ENCODE measurements at places on chromosomes 11 and 22.

DNA sequence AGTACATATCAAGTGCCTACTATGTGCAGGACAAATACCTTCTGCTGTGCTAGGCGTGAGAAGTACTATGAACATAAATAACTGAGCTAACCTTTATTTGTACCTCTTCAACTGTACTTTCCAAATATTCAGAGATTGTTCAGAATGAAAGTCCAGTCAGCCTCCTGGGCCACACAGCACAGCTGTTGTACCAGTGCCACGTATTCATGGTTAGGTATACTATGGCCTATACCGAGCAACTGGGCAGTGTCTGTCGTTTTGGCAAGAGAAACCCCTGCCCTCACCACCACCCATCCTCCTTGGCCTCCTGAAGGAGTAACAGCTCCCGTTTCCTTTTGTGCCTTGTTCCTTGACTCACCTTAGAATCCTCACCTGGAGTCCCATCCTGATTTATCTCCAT is 53.0 kb downstream of the RASSF10 start:
- H3K4me3 ChIP-seq: no peak overlapping the region
- no peak overlapping the region for H3K27ac ChIP-seq
- H3K4me1 ChIP-seq: no peaks in the 10 kb centered on the region
- DNase-seq: no peak

GRCh38 chr11:71548120-71548519 is at the start of gene KRTAP5-9:
Gene KRTAP5-9, plus strand, starts transcription at chr11:71548420. Its CDS starts 238 bp downstream, at chr11:71548658.
- no peaks in the 10 kb centered on the region for H3K27me3 ChIP-seq
- no peaks in the 10 kb centered on the region for H3K4me1 ChIP-seq
- no peak within 1 kb of the TSS for H3K27ac ChIP-seq
- H3K4me3 ChIP-seq: no peak within 1 kb of the TSS

DNA sequence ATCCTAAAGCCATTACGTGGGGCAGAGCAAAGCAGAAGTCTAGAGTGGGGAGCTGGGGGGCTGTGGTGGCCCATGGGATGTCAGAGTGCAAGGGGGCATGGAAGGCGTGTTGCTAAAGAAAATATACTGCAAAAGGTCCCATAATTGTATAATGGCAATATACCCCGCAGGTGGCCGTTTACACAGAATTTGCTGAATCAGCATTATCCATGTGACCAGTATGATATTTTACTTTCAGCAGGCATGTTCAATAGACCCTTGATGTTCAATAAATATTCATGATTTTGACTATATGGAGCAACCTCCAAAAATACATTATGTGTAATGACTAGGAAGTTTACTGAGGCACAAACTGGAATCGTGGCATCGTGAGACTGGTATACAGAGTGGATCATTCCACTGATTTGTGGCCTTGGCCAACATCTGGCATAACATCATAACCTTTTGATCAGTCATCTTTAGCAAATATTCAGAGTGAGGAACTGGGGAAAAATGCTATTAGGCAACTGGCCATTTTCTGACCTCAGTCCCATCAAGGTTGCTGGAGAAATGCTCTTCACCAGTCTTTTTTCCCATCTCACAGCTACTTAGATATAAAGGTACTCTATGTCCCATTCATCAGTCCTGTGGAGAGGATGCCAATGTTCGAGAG is 29.3 kb upstream of the PPP2R1B start:
- no peak overlapping the region for H3K4me3 ChIP-seq
- DNase-seq: no peak
- H3K36me3 ChIP-seq: no peaks in the 10 kb centered on the region
- H3K27ac ChIP-seq: no peak overlapping the region
- no peaks in the 10 kb centered on the region for H3K27me3 ChIP-seq
- no peaks in the 10 kb centered on the region for H3K4me1 ChIP-seq

DNA sequence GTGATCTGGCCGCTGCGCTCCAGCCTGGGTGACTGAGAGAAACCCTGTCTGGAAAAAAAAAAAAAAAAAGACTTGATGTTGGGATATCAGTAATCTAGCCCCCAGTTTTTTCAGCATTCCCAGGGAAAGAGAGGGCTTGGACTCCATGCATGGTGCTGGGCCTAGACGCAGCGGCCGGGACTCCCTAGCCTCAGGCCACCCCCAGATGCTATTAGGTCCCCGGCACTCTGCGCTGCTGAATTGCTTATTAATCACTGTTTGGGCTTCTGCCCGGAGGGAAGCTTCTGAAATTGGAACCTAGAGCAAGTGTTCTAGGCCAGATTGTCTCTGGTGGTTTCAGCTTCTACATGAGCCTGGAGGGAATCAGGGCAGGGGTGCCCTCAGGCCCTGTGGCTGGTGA is 39.0 kb downstream of the SLCO2B1 start:
- no peaks in the 10 kb centered on the region for H3K36me3 ChIP-seq
- no peak overlapping the region for H3K4me3 ChIP-seq
- H3K27me3 ChIP-seq: no peaks in the 10 kb centered on the region
- H3K27ac ChIP-seq: no peak overlapping the region
- no peak for DNase-seq

GRCh38 chr11:108592591-108593213 is 866 bp downstream of the EXPH5 start:
- H3K27me3 ChIP-seq: no peaks in the 10 kb centered on the region
- H3K27ac ChIP-seq: no peak overlapping the region
- H3K4me1 ChIP-seq: no peaks in the 10 kb centered on the region
- no peak for DNase-seq
- H3K4me3 ChIP-seq: peak overlapping the region; percentile 37

DNA sequence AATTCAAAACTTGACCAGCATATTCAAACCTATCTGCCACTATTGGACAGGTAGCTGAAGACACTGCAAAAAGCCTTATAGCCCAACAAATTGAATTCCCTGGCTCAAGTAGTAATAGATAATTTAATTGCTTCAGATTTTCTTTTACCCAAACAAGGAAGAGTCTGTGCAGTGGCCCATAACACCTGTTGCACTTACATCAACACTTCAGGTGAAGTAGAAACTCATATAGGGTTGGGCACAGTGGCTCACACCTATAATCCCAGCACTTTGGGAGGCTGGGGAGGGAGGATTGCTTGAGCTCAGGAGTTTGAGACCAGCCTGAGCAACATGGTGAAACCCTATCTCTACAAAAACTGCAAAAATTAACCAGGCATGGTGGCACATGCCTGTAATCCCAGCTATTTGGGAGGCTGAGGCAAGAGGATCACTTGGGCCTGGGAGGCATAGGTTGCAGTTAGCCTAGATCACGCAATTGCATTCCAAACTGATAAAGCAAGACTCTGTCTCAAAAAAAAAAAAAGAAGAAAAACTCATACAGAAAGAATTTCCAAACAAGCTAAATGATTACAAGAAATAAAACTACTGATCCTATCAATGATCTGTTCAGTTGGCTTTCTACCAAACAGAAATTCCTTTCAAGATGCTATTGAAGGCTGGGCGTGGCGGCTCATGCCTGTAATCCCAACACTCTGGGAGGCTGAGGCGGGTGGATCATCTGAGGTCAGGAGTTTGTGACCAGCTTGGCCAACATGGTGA is 9.5 kb downstream of the FOLR3 start:
- DNase-seq: peak; percentile 50
- H3K36me3 ChIP-seq: no peaks in the 10 kb centered on the region
- H3K27ac ChIP-seq: peak overlapping the region; percentile 76
- H3K4me1 ChIP-seq: peaks cover 30% of the 10 kb centered on the region

- H3K4me3 ChIP-seq: peak overlapping the region; percentile 89
- H3K36me3 ChIP-seq: peaks cover 25% of the 10 kb centered on the region
- H3K4me1 ChIP-seq: peaks cover 10% of the 10 kb centered on the region
- no peaks in the 10 kb centered on the region for H3K27me3 ChIP-seq
- no peak for DNase-seq
These were observed 495 bp downstream of the HYOU1 start for GRCh38 chr11:119056421-119056999.

DNA sequence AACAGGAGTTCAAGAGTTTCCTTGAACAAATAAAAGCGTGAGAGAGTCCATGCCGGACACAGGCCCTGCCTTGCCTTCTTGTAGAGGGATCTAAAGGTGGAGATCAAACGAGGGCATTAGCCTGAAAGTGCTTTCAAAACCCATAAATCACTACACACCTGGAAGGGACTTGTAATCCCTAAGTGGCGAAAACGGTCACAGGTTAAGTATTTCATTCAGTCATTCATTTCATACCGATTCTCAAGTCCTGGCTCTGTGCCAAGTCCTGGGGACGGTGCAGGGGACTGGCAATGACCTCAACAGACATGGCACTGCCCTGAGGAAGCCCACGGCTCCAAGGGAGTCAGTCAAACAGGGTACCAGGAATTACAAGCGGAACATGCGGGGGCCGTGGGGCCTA is 26.6 kb downstream of the ELFN2 start:
- no peak overlapping the region for H3K4me3 ChIP-seq
- no peak for DNase-seq
- H3K27me3 ChIP-seq: peaks cover 2% of the 10 kb centered on the region
- H3K27ac ChIP-seq: no peak overlapping the region
- no peaks in the 10 kb centered on the region for H3K36me3 ChIP-seq
- H3K4me1 ChIP-seq: no peaks in the 10 kb centered on the region
